ENCODE measurements at places on chromosomes 1 and 21. TPM values are rescaled to one million over a fixed set of nuclear protein-coding genes. Genes with fewer than 3 reads are reported as not detected.

The MAP1LC3C gene
- not detected for total RNA-seq

The KRTAP21-2 gene
- total RNA-seq: not detected

The S100A4 gene
- 5.4 TPM for total RNA-seq

The NBPF12 gene
- total RNA-seq: 3.0 TPM

The GNG4 gene
- total RNA-seq: 0.22 TPM

The RSPO1 gene
- not detected for total RNA-seq

The TMEM79 gene
- 0.44 TPM for total RNA-seq

The ADGRL4 gene
- total RNA-seq: 109 TPM

The LPAR3 gene
- total RNA-seq: not detected

The TMEM52 gene
- total RNA-seq: 0.20 TPM

The PHC2 gene
- 69.0 TPM for total RNA-seq

The ALDH4A1 gene
- 11.8 TPM for total RNA-seq

The PFKFB2 gene
- 0.99 TPM for total RNA-seq

The CGN gene
- total RNA-seq: under 0.01 TPM

The MACO1 gene
- total RNA-seq: 15.9 TPM

The TBX15 gene
- under 0.01 TPM for total RNA-seq

The SH3BP5L gene
- 13.9 TPM for total RNA-seq

The A3GALT2 gene
- not detected for total RNA-seq

The FAM151A gene
- not detected for total RNA-seq

The ANGPTL3 gene
- not detected for total RNA-seq

The CLEC20A gene
- not detected for total RNA-seq

The DPH2 gene
- total RNA-seq: 13.1 TPM

The FCAMR gene
- total RNA-seq: not detected

All from lung microvascular endothelial cell (primary cell).